Epithelial cell of esophagus (primary cell): ENCODE measurements at places on chromosomes 4 and X.

- DNase-seq: no peak
Observed at GRCh38 chr4:42678512-42678911, 21.6 kb upstream of the ATP8A1 start.

- peak; percentile 41 for DNase-seq
Observed at GRCh38 chr4:42412251-42412650, 15.0 kb downstream of the SHISA3 start.

- peak; percentile 37 for DNase-seq
Observed at GRCh38 chrX:69618803-69619202, 2.9 kb downstream of the EDA start.

DNA sequence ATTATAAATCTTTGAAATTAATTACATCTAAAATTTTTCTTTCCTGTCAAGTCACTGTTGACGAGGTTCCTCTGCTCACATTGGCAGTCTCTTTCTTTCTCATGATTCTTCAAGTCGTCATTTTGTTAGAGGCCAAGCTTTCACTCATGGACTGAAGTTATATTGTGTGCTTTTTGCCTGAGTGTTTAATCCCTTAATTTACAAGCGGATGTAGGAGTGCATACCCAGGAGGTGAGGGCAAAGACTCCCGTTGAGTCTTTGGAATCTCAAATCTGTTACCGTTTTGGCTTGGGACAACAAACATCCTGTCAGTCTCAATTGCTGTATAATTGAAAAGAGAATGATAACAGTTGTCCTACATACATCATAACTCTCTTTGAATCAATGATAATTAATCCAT lies 345.0 kb downstream of the TRIML1 start:
- DNase-seq: no peak

- DNase-seq: no peak
Observed at GRCh38 chr4:144575181-144575580, 70.8 kb upstream of the HHIP start.

- no peak for DNase-seq
Observed at GRCh38 chr4:184968366-184968765, 49.9 kb upstream of the HELT start.

DNA sequence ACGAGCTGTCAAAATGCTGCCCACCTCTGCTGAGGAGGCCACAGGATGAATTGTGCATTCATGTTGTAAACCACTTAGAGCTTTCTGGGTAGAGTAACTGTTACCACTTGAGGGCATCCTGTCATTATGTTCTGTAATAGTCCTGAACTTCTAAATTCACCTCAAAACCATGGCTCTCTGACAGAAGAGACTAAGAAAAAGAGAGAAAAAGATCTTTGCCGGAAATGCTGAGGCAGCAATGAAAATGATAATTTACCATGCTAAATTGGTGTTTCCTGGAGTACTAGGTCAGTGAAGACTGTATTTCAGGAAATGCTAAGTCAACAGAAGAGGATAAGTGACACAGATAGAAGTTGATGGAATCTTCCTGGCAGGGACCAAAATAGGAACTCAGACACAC lies 942.3 kb upstream of the SLIT2 start:
- peak; percentile 36 for DNase-seq

DNA sequence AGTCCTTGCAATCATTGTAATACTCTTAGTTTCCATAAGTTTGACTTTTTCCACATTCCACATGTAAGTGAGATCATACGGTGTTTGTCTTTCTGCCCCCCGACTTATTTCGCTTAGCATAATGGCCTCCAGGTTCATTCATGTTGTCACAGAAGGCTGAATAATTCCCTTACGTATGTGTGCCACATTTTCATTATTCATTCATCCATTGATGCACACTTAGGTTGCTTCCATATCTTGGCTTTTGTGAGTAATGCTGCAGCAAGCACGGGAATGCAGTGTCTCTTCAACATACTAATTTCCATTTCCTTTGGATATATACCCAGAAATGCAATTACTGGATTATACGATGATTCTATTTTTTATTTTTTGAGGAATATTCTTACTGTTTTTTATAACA lies 22.0 kb upstream of the VEGFC start:
- no peak for DNase-seq

DNA sequence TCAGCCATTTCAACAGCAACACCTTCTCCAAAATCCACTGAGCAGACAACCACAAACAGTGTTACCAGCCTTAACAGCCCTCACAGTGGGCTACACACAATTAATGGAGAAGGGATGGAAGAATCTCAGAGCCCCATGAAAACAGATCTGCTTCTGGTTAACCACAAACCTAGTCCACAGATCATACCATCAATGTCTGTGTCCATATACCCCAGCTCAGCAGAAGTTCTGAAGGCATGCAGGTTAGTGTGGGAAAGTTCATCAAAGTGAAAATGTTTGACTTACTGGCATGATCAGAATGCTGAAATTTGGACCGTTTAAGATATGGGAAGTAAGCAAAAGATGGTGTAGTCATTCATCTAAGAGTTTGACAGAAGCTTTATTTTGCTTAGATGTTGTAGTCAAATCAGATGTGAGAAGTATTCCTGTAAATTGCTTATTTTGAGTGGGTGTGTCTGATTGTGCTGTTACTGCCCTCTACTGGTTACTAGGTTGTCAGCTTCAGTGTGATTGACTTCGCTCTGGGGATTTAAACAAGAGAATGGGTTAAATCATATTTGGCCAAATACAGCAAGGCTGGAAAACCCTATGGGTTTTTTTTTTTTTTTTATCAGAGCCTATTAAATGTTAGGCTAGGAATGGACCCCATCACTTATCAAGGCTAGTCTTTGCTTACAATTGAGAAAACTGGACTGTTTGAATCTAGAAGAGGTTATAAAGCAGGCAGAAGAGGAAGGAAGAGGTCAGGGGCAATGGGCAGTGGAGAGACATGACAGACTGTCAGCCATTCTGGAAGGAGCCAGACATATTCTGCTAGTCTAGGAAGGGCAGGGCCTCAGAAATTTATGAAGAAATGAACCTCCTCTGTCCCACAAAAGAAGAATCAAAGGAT lies 130.3 kb downstream of the DIPK2B start:
- peak; percentile 46 for DNase-seq

GRCh38 chr4:141609243-141609642 lies 27.1 kb upstream of the IL15 start:
- DNase-seq: peak; percentile 51

DNA sequence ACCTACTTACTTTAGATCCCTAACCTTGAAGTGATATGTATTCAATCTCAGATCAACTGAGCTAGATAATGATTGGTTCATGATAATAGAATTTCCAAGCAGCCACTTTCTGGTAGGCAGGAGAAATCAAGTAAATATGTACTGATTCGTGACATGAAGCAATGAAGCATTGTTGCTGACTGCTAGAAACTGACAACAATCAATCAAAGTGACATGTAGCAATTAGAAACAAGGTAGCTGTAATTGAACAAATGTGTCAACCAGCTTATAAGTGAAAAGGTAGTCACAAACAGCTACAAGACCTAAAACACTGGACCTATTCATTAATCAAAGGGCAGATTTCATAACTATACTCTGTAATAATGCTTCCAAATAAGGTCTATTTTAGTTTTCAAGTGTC lies 62.4 kb downstream of the PABPC4L start:
- no peak for DNase-seq

DNA sequence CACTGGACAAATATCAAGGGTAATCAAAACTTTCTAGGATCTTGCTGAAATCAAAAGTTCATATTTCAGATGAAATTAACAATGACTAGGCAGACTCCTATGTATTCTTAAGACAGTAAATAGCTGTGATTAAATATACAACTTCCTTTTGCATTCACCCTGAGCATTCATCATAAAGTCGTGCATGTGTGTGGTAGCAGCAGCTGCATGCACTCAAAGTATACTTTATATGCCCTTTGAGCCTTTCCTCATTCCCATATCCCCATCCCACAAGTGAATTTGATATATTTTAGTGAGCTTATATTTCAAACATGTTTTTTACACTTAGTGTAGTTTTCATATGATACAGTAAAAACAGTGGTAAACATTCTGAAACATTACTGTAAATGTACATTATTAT lies 959.0 kb downstream of the C4orf33 start:
- no peak for DNase-seq

- no peak for DNase-seq
Observed at GRCh38 chr4:95118497-95118896, 360.7 kb downstream of the BMPR1B start.

- no peak for DNase-seq
Observed at GRCh38 chrX:117335209-117335608, 781.4 kb downstream of the KLHL13 start.

GRCh38 chrX:154411981-154412340 lies 622 bp downstream of the TAFAZZIN start:
- peak; percentile 46 for DNase-seq
